Renal pelvis (tissue), 12 donors: ENCODE measurements at places on chromosomes 4 and X. TPM values are rescaled to one million over a fixed set of nuclear protein-coding genes. Genes with fewer than 3 reads are reported as not detected.
A peak's percentile ranks its signal among the peaks of the same experiment; 100 is the strongest.

- peak; percentile 50 for DNase-seq
Measured at GRCh38 chr4:138199568-138200235, 42.4 kb downstream of the SLC7A11 start.

- no peak for DNase-seq
Measured at GRCh38 chrX:150270622-150271021, 92.5 kb upstream of the MAMLD1 start.

Gene PAK3
- 7.0 TPM for polyA plus RNA-seq

Gene SAGE1
- polyA plus RNA-seq, result not detected

GRCh38 chr4:112279025-112279881, 6.5 kb downstream of the TIFA start:
- DNase-seq, result no peak
